ENCODE measurements at places on chromosomes 4 and X.

GRCh38 chr4:42344749-42345148, 52.5 kb upstream of the SHISA3 start:
- DNase-seq, result no peak

DNA sequence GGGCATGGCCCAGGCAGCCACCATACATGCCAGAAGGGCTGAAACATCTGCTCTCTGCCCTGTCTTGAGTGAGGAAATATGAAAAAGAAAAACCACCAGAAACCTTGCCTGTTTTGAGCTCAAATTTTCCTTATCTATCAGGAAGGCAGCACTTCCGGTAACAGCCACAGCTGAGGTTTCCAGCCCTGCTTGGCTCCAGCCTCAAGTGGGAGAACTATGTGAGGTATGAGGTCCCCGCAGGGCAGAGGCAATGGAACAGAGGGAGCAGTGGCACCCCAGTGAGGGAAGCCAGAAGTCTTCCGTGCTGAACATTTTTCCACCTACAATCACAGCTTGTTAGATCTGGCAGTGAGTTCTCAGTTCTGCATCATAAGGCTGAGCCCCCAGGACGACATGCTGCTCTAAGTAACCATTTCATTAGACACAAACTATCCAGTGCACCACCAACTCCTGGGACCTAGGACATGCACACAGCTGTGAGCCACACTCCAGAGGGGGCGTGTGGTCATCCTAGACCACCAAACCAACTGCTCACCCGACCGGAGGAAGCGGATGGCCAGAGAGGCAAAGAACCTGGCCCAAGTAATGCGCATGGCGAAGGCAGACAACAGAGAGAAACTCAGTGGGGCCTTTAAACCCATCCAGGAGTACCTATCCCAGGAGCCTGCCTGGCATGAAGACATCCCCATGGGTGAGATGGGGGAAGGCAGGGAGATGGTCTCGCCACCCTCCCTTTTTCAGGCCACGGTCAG, 22.6 kb downstream of the WDR1 start:
- no peak for DNase-seq

- no peak for DNase-seq
These were observed 147.0 kb upstream of the SH3RF1 start for GRCh38 chr4:169417629-169418282.

GRCh38 chrX:13581554-13581953, 12.2 kb downstream of the EGFL6 start:
- DNase-seq, result no peak

DNA sequence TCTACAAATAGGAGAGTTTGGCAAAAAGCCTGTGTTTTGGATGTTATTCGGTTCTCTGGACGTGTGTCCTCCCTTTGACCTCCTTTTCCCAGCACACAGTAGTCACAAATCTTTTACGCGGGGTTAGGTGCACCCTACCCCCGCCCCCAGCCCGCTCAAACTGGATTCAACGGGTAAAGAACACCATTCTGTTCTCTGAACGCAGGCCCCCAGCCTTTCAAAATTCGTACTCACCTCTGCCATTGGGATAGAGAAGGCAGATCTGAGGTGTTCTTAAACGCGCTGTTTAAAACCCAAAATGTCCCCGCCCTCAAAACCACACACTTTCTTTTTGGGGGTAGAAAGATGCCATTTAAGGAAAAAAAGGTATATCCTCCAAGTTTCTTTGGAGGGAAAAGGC, 2.7 kb downstream of the LEF1 start:
- no peak for DNase-seq

- DNase-seq, result no peak
These were observed 51.0 kb upstream of the VEGFC start for GRCh38 chr4:176843710-176844109.

DNA sequence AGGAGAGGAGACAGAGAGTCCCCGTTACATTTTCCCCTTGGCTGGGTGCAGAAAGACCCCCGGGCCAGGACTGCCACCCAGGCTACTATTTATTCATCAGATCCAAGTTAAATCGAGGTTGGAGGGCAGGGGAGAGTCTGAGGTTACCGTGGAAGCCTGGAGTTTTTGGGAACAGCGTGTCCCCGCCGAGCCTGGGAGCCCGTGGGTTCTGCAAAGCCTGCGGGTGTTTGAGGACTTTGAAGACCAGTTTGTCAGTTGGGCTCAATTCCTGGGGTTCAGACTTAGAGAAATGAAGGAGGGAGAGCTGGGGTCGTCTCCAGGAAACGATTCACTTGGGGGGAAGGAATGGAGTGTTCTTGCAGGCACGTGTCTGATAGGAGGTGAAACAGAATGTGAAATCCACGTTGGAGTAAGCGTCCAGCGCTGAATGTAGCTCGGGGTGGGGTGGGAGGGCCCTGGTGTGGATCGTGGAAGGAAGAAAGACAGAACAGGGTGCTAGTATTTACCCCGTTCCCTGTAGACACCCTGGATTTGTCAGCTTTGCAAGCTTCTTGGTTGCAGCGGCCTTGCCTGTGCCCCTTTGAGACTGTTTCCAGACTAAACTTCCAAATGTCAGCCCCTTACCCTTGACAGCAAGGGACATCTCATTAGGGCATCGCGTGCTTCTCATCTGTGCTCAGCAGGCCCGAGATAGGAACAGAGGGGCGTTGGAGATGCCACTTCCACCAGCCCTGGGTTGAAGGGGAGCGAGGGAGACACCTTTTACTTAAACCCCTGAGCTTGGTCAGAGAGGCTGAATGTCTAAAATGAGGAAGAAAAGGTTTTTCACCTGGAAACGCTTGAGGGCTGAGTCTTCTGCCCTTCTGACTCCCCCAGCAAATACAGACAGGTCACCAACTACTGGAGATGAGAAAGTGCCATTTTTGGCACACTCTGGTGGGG, 2.7 kb downstream of the SHOX start:
- no peak for DNase-seq

GRCh38 chr4:108114503-108114902, 54.2 kb downstream of the LEF1 start:
- no peak for DNase-seq

GRCh38 chrX:46209037-46209436, 336.2 kb downstream of the ZNF674 start:
- no peak for DNase-seq

DNA sequence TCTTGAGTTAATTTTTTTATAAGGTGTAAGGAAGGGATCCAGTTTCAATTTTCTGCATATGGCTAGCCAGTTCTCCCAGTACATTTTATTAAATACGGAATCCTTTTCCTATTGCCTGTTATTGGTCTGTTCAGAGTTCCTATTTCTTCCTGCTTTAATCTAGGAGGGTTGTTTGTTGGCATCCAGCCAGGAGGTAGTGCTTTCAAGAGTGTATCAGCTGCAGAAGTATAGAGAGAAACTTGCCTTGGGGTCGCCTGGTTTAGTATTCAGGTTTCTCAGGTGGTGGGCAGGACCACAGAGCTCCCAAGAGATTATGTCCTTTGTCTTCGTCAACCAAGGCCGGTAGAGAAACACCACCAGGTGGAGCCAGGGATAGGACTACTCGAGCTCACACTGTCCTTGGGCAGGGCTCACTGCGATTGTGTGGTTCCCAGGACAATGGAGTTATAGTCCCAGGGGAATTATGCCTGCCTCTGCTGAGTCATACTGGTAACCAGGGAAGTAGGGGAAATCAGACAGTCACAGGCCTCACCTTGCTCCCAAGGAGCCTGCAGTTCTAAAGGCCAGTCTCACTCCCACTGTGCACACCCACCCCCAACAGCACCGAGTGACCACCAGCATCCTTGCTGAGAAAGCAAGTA, 168.1 kb downstream of the VSIG4 start:
- DNase-seq, result no peak

GRCh38 chrX:750263-750662, 119.7 kb downstream of the SHOX start:
- no peak for DNase-seq

DNA sequence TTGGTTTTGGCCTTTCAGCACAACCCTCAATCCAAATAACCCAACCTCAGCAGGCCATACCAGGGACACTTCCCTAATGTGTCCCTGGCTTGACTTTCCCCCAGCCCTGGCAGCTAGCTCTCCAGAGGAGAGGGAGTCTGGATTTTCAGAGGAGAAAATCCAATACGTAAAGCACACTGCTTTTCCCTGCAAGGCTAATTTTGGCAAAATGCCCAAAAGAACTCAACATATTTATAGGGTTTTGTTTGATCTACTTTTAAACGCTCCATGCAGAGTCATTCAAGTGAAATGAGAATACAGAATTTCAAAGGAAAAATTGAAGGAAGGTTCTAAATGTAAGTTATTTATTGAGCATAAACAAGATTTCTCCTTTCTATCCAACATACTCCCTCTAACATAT, 167.2 kb downstream of the SH3KBP1 start:
- no peak for DNase-seq

DNA sequence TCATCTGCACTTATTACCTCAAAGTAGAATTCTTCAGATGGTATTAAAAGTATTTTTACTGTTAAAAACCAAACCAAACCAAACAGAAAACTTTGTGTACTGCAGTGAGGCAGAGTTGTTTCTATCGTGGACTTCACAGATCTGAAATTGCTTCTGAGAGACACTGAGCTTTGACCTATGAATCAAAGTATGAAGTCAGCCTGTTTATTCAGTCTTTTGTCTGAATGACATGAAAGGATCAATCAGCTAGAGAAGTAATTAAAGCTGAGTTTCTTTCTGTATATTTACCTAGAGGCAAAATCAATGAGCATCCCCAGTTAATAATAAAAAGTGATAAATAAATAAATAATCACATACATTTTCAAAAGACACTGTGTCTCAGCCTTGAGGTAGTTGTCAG, 2121.0 kb downstream of the PCDH7 start:
- DNase-seq, result no peak

DNA sequence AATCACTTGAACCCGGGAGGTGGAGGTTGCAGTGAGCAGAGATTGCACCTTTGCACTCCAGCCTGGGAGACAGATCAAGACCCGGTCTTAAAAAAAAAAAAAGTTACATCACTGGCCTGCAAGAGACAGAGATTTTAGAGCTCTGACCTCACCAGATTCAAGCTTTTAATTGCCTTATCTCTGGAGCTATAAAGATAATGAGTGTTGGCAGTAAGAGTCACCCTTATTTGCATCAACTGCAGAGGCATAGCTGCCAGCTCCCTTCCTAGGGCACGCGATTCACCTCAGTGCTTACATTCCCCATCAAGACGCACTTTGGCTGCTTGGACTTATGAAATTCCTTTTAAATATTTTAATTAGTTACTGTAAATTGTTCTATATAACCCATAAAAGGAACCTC, 12.5 kb upstream of the SPATA4 start:
- no peak for DNase-seq

- DNase-seq, result no peak
These were observed 62.7 kb downstream of the KDM6A start for GRCh38 chrX:44935640-44936039.

- DNase-seq, result no peak
These were observed 37.0 kb downstream of the SEPSECS start for GRCh38 chr4:25123236-25123635.

- DNase-seq, result no peak
These were observed 50.4 kb upstream of the KDR start for GRCh38 chr4:55175779-55176231.

DNA sequence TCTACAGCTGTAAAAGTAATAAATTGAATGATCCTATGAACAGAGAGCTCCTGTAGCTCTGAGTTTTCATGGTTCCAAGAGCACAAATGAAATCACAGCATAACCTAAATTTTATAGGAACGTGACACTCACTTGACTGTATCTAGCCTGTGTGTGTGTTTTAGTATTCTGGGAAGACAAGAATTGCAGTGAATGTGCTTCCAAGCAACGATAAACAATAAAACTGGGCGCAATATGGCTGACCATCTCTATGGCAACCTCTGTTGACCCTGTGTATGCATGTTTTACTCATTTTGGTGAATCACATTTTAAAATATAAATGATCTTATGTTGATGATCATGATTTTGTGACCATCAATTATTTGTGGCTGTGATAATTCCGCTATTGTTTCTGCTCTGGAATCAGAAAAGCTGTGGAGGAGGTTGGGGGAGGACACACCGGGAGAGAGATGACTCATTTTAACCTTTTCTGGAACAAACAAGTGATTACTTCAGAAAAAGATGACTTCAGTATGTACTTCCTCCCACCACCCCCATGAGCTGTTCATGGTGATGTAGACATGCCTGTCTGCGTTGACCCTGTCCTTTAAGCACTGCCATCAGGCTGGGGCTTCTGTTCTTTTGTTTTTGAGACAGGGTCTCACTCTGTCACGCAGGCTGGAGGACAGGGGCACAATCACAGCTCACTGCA, 31.8 kb downstream of the USP11 start:
- DNase-seq, result no peak
